ENCODE measurements at places on chromosomes 1 and 21.

DNA sequence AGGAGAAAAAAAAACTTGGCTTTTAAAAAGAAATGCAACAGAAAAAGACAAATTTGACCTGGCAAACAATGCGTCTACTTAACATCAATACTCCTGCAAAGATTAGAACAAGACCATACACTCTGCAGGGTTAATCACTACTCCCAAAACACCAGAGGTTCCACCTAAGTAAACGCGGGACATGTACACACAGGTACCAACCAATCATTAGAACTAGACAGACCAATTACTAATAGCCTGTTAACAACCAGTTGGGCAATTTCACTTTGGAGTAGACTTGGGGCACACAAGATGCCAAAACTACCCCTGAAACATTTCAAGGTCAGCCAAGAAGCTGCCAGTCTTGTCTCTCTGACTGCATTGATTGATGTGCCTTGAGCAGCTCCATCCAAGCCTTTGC lies 125.8 kb downstream of the RRAGC start:
- no peak for DNase-seq

DNA sequence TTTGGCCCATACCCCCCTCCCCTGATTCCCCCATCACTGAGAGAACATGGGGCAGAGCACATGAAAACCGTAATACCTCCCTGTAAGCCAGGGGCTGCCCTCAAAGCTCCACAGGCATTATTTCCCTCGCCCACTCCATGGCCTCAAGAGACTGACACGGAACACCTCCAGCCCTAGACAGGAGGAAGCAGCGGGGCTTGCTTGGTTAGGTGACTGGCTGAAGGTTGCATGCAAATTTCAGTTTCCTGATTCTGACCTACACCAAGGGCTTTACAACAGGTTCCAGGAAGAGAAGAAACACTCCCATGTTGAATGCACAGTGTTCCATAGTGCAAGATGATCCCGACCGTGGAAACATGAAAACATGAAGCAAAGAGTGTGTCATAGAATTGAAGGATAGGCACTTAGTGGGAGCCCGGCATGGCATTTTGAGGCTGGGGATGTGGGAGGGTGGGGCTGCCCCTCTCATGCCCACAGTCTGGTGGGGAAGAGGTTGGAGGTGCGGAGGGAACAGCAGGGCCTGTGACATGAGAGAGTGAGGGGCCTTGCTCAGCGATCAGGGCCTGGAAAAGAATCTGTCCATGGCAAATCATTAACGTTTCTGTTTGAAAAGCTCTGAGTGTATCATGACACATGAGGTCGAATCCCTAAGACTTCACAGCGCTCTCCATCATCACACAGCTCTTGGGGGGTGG lies 33.5 kb downstream of the GPR137B start:
- DNase-seq = no peak

GRCh38 chr1:27563341-27563590 lies 40.7 kb downstream of the AHDC1 start:
- DNase-seq = no peak

DNA sequence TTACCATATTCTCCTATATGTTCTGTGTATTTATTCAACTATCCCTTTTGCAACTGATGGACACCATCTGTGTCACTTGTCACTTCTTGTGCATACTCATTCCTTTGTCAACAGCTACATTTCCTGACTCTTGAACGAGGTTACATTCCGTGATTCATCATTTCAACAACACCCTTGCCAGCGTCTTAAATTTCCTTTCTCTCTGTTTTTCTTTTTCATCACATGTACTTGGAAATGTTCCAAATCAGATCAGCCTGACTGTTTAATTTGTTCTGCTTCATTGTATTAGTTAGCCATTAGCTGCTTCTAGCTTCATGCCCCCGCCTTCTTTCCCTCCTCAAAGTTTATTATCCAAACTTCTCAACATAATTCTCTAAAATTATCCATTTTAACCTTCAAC lies 173.0 kb downstream of the ADGRL4 start:
- no peak for DNase-seq

DNA sequence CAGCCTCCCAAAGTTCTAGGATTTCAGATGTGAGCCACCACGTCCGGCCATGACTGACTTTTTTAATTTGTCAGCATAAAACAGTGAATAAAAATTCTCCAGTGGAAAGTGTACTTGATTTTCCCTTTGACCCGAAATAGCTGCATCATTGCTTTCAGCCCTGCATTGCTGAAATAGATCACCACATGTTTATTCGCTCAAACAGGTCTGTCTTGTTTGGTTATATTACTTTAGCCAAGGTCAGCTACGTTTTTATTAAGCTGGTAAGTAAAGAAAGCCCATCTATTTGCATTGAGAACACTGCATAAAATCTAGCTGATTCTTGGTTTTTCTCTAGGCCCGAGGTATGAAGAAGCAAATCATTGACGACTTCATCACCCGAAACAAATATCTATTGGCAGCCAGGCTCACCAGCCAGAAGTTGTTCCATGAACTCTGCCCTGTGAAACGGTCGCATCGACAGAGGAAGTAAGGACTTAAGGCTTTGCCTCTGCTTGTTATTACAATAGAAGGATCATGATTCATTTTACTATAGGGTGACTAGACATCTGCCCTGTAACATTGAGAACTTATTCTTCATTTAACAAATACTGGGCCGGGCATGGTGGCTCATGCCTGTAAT lies 25.6 kb downstream of the AGMAT start:
- DNase-seq = no peak

GRCh38 chr1:165497069-165498013 lies 46.5 kb upstream of the LRRC52 start:
- DNase-seq = no peak

DNA sequence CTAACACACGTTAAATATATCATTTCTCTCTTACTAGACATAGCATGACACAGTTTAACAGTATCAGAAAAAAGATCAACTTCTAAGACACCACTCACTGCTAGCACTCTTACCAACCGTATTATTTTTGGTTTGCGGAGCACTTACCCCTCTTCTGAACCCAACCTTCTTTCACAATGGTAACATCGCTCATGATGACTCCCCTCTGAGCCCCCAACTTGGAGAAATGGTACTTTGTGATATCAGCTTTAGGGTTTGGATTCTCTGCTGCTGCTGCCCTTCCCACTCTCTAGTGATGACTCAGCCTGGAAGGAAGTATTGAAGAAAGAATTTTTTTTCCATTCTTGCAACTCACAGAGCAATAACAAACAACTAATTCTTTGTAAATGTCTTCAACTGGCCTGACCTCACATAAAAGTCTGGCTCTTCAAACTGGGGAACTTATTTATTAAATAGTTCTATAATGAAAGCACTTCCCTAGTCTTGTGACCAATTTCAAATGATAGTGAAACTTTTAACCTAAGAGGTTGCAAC lies 7.0 kb downstream of the AKT3 start:
- no peak for DNase-seq

GRCh38 chr1:216766633-216767327 lies 43.6 kb upstream of the ESRRG start:
- DNase-seq = no peak
